ENCODE measurements at places on chromosomes 13 and 19.

- no peak for DNase-seq
Measured at GRCh38 chr13:80389073-80390038, 48.4 kb upstream of the SPRY2 start.

- DNase-seq: no peak
Measured at GRCh38 chr13:99702687-99703319, 201.5 kb downstream of the TM9SF2 start.

DNA sequence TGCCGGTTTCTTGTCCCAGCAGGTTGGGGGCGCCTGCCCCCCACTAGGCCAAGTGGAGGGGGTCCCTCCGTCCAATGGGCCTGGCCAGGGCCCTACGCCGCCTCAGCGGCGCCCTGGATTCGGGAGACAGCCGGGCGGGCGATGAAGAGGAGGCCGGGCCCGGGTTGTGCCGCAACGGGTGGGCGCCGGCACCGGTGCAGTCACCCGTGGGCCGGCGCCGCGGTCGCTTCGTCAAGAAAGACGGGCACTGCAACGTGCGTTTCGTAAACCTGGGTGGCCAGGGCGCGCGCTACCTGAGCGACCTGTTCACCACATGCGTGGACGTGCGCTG is 6.2 kb downstream of the KCNJ14 start:
- DNase-seq: no peak

DNA sequence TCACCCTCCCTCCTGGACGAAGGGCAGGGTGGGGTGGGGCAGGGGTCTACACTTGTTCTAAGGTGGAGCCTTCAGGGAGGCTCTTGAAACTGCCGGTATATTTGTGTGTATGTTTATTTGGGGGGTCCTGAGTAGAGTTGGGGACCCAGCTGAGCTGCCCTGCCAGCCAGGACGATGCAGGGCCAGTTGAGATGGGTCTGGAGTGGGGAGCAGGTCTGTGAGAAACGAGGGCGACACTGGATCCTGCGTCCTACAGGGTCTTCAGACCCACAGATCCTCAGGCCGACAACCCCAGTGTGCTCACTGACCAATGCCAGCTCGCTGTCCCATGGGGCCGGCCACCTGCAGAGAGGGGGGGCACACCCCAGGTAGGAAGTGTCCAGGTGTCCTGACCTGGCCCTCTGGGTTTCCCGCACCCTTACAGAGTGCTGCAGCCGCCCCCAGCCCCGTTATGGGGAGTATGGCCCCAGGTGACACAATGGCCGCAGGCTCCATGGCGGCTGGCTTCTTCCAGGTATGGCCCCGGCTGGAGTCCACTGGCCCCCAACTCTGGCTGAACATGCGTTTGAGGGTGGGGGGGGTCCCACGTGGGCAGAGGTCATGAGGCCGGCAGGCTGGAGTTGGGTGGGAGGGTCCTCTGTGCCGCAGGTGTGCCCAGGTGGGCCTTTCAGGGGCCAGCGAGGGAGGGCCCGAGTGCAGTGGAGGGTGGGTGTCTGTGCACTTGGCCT is 7.4 kb downstream of the ISYNA1 start:
- no peak for DNase-seq

- DNase-seq: no peak
Measured at GRCh38 chr19:44640518-44640917, 3.2 kb upstream of the PVR start.

GRCh38 chr13:21137696-21138095 is 38.7 kb downstream of the SKA3 start:
- DNase-seq: no peak

DNA sequence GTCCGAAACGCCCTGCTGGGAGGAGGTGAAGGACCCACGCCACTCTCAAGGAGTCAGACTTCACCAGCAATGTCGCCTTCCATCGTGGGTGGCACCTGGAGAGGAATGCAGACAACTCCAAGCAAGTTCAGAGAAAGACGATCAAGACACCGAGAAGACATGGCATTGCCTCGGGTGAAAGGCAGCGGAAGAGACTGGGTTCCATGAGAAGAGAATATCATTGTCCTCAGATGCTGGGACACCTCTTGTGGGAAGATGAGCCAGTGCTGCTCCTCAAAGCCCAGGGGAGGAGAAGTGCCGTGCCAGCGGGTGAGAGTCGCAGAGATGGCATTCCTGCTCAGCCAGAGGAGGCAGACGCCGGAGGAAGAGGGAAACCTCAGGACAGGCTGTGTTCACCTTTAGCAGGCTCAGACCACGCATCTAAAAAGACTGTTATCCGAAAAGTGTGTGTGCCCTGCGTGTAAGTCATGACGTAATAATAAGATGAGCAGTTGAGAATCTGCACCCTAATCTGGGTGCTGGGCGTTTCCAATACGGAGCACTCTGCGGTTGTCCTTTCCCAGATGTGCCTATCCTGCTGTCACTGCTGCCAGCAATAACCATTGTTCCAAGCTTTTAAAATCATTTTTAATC is 144.6 kb upstream of the SPACA7 start:
- no peak for DNase-seq

- peak; percentile 83 for DNase-seq
Measured at GRCh38 chr13:21078501-21078900, 17.1 kb upstream of the LATS2 start.

- DNase-seq: peak; percentile 86
Measured at GRCh38 chr13:76522083-76522755, 364.0 kb downstream of the KCTD12 start.

DNA sequence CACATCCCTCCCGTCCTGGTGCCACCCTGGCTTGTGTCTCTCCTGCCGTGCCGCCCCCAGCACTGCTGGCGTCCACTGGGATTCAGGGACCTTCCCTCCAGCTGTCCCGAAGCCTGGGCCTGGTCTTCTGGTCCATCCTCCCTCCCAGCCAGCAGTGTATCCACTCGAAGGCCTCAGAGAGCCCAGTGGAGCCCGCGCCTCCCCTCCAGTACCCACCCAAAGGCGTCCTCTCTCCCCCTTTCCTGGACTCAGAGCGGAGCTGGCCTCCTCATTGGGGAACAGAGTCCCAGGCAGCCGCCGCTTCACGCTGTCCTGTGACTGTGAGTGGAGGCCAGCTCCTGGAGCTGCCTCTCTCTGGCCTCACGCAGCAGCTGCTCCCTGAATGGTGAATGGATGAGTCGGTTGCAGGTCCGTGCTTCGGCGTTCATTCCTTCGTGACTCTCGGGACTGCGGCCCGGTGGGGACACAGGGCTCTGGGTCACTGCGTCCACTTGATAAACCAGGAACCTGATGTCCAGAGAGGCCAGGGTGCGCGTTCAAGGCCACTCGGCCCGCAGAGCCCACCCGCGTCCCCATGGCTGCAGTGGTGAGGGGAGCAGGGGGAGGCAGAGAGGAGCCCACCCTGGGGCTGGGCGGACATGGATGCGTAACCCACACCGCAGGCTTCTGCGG is 12.1 kb downstream of the ONECUT3 start:
- DNase-seq: no peak

DNA sequence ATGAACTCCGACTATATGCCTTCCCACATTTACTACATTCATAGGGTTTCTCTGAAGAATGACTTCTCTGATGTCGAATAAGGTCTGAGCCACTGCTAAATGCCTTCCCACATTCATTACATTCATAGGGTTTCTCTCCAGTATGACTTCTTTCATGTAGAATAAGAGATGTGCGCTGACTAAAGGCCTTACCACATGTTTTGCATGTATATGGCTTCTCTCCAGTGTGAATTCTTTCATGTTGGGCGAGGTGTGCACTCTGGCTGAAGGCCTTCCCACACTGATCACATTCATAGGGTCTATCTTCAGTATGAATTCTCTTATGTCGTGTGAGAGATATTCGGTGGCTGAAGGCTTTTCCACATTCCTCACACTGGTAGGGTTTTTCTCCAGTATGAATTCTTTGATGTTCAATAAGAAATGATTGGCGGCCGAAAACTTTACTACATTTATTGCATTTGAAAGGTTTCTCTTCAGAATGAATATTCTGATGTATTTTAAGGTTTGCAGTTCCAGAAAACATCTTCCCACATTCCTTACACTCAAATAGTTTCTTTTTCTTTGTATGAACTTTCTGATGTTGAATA is 35.8 kb downstream of the ZNF667 start:
- no peak for DNase-seq

GRCh38 chr19:4587527-4587926 is 28.0 kb upstream of the SEMA6B start:
- DNase-seq: no peak

DNA sequence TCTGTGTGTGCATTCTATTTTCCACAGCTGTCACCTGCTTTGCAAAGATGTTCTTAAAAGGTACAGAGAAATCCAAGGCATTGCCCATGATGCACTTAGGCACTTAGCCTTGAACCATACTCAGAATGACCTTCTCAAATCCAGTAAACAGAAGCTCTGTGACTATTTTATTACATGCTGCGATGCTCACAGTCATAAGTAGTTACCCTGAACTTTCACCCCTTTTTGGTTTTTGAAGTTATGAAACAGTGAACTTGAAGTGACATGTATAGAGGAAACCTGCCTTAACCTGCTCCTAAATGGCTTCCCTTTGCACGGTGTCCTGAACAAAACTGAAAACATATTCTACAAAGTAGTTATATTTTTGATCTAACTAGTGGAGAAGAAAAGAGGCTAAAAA is 100.4 kb downstream of the SLC10A2 start:
- DNase-seq: no peak

DNA sequence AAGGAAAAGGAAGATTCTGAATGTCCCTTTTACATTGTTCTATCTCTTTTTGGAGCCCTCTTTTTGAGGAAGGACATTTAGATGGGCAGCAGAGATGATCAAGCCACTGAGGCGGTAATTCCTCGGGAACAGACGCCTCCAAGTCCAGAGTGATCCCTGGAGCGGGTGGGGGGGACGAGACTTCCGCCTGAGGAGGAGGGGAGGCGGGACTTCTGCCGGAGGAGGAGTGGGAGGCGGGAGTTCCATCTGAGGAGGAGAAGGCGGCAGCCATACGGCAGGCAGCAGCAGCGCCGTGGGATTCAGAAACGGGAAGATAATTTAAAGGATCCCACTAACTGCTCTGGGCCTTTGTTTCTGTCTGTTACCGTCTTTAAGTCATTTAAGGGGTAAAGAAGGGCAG is 37.6 kb upstream of the CD177 start:
- DNase-seq: no peak

GRCh38 chr19:679418-680286 is 3.5 kb downstream of the FSTL3 start:
- DNase-seq: no peak

DNA sequence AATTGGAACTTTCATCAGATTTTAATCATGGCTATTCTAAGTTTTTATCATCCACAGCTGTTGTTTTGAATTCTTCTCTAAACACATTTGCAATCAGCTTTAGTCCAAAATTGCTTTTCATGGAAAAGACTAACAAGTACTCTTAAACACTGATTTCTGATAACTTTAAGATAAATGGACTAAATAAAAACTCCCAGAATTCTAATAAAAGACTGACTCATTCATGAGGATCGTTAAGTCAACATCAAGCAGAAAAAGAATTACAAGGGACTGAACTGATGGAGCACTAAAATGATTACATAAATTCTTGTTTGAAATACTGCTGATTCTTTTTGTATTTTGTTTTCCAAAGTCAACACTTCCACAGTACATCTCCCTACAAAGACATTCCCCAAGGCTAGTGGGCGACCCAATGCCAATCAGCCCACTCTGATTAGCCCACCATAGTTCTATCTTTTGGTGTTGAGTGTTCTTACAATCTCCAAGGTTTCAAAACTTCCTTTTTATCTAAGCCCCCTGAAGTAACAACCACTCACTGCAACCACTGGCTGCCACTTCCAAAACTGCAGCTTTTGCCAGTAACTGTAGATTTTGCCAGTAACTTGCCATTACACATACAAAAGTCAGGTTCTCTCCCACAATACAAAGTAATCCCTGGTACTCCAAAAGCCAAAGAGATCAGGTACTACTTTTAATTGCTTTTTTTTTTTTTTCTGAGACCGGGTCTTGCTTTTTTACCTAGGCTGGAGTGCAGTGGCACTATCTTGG is 14.0 kb upstream of the NAA16 start:
- no peak for DNase-seq

DNA sequence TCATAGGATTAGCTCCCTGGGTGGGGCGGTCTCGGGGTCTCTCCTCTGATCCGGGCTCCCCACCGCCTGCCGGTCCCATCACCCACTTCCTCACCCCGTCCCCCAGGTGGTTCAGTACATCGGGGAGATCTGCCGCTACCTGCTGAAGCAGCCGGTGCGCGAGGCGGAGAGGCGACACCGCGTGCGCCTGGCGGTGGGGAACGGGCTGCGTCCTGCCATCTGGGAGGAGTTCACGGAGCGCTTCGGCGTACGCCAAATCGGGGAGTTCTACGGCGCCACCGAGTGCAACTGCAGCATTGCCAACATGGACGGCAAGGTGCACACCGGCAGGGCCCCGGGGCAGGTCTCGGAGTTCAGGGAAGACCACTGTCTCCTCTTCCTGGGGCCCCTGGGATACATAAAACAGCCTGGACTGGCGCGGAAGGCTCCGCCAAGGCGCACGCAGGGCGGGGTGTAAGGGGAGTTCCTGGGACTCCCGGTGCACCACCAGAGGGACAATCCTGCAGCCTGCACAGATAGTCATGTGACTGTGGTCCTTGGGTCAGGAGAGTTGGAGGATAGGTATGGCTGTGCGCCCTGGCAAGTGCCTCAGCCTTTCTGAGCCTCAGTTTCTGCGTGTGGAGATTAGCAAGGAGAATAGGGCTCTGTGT is 14.2 kb upstream of the PGLS start:
- no peak for DNase-seq

DNA sequence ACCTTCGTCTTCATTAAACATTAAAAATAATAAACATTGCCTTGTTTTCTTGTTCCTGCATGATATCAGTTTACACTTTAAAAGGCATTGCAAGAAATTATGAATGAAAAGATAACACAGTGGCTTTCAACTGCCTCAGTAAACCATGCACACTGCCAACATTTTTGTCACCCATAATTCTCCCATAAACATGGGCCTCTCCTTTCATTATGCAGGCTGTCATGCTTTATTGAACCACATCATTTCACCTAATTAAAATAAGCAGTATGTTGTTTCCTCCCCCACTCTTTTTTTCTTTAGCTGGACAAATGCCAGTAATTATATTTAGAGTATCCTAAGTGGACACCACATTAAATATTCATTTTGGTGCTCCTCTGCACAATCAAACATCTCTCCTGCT is 1566.5 kb upstream of the SLC10A2 start:
- DNase-seq: no peak

GRCh38 chr13:98978280-98978679 is 416 bp upstream of the DOCK9 start:
- peak; percentile 69 for DNase-seq

GRCh38 chr19:609004-609346 is 19.3 kb downstream of the HCN2 start:
- no peak for DNase-seq

All from HFF-Myc (cell line).